Ecto neural progenitor cell (in vitro differentiated cells): ENCODE measurements at places on chromosomes 1 and 21.

GRCh38 chr1:212525479-212526110 is 83.0 kb upstream of the ATF3 start:
- DNase-seq, result no peak

- no peak for DNase-seq
Observed at GRCh38 chr1:211601982-211602670, 23.2 kb upstream of the SLC30A1 start.

- DNase-seq, result no peak
Observed at GRCh38 chr21:23374155-23374554, 2233.1 kb downstream of the MRPL39 start.

- DNase-seq, result no peak
Observed at GRCh38 chr21:44854664-44855446, 18.6 kb downstream of the PTTG1IP start.

DNA sequence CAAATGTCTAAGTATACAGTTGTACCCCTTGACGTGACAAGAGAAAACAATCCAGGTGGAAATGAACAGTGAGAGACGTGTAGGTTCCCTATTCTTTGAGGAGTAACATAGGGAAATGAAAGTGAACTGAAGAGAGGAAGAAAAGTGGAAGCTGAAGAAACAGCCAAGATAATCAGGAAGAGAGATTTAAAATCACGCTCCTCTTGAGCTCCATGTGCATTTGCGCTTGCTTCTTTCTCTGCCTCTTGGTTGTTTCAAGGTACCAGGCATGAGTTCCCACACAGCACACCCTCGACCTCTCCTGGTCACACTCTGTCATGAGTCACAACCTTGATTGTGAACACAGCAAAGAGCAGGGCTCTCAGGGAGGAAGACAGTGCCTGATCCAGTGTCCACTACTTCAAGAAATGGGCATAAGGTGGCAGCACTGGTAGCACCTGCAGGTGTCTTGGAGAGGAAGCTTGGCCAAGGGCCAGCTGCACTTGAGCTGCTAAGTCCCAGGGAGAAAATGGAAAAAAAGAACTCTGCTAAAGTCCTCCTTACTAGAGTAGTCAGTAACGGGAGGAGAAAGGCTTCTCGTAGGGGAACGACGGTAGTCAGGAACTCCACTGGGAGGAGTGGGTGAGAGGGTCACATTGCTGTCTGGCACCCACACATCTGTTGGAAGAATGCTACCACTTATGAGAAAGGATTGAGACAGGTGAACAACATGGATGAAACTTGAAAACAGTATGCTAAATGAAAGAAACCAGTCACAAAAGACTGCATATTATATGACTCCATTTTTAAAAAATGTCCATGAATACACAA is 18.3 kb upstream of the ARID1A start:
- peak; percentile 48 for DNase-seq

- no peak for DNase-seq
Observed at GRCh38 chr21:26138615-26139257, 31.8 kb downstream of the APP start.

GRCh38 chr1:242489545-242489944 is 35.0 kb downstream of the PLD5 start:
- DNase-seq, result no peak

GRCh38 chr1:93437976-93438605 is 9.8 kb upstream of the FNBP1L start:
- DNase-seq, result no peak

GRCh38 chr1:6010554-6010953 is 18.3 kb upstream of the NPHP4 start:
- no peak for DNase-seq

- no peak for DNase-seq
Observed at GRCh38 chr1:177010211-177010825, 154.2 kb downstream of the ASTN1 start.

- DNase-seq, result no peak
Observed at GRCh38 chr1:15902882-15903281, 55.4 kb downstream of the SPEN start.

GRCh38 chr1:18828224-18828623 is 31.2 kb downstream of the TAS1R2 start:
- DNase-seq, result no peak

GRCh38 chr1:232367293-232367692 is 262.6 kb downstream of the SIPA1L2 start:
- DNase-seq, result no peak

GRCh38 chr1:210695026-210695425 is 366.3 kb downstream of the HHAT start:
- no peak for DNase-seq

GRCh38 chr1:170204121-170204520 is 58.4 kb downstream of the NTMT2 start:
- no peak for DNase-seq

GRCh38 chr1:68158837-68159236 is 73.5 kb downstream of the WLS start:
- peak; percentile 8 for DNase-seq

GRCh38 chr1:233582439-233582838 is 31.5 kb upstream of the KCNK1 start:
- no peak for DNase-seq

DNA sequence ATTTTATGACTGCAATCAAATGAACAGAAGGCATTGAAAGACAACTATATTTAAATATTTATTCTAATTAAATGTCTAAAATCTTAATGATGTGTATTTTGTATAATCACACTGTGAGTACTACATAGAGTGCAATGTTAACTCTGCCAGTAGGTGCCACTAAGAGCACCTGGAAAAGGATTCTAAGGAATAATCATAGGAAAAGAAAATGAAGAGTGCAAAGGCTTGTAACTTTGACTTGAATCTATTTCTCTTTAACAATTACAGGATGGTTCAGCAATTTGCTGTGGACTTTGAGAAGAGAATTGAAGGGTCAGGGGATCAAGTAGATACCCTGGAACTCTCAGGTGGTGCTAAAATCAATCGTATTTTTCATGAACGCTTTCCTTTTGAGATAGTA is 200.4 kb downstream of the DNM3 start:
- no peak for DNase-seq

- DNase-seq, result peak; percentile 94
Observed at GRCh38 chr1:68293609-68294366, 61.5 kb upstream of the WLS start.

- DNase-seq, result no peak
Observed at GRCh38 chr1:209901211-209901610, 36.8 kb upstream of the SYT14 start.

GRCh38 chr1:2151252-2151651 is 43.3 kb downstream of the FAAP20 start:
- no peak for DNase-seq

GRCh38 chr1:156684227-156684782 is 7.1 kb upstream of the NES start:
- no peak for DNase-seq

DNA sequence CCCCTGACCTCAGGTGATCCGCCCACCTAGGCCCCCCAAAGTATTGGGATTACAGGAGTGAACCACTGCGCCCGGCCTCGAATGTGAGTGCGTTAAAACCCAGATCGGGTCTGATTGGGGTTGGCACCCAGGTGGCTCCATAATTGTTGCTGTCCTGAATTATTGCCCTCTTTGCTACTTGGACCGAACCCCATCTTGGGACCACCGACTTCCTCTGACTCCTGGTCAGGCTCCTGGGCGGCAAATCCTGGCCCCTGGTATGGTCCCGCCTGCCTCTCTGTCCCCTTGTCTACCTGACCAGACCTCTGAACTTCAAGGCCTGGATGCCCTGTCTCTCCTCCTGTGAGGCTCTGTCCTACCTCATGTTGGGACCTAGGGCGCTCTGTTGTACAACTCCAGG is 32.8 kb downstream of the L1TD1 start:
- no peak for DNase-seq

DNA sequence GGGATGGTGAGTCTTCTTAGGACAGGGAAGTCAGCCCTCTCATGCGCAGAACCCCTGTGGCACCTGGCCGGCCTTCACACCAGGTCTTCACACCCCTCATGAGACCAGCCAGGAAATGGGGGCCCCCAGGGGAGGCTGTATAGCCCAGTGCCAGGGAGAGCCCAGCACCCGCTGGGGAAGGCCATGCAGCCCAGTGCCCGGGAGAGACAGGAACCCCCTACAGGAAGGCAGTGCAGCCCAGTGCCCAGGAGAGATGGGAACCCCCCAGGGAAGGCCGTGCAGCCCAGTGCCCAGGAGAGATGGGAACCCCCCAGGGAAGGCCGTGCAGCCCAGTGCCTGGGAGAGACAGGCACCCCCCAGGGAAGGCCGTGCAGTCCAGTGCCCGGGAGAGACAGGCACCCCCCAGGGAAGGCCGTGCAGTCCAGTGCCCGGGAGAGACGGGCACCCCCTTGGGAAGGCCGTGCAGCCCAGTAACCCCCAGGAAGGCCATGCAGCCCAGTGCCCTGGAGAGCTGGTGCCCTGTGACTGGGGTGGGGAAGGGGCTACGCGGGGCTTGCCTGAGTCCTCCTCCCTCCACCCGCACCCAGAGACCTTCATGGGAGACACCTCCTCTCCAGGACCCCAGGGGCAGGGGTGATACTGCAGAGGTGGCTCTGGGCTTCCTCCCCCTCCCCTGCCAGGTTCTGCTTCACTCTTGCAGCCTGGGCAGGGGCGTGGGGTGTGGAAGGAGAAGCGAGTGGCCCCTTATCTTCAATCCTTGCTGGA is 110.5 kb upstream of the COL6A1 start:
- no peak for DNase-seq

GRCh38 chr1:228975238-228975907 is 240.1 kb downstream of the RHOU start:
- peak; percentile 43 for DNase-seq

- no peak for DNase-seq
Observed at GRCh38 chr1:198771563-198772153, 132.8 kb downstream of the PTPRC start.

DNA sequence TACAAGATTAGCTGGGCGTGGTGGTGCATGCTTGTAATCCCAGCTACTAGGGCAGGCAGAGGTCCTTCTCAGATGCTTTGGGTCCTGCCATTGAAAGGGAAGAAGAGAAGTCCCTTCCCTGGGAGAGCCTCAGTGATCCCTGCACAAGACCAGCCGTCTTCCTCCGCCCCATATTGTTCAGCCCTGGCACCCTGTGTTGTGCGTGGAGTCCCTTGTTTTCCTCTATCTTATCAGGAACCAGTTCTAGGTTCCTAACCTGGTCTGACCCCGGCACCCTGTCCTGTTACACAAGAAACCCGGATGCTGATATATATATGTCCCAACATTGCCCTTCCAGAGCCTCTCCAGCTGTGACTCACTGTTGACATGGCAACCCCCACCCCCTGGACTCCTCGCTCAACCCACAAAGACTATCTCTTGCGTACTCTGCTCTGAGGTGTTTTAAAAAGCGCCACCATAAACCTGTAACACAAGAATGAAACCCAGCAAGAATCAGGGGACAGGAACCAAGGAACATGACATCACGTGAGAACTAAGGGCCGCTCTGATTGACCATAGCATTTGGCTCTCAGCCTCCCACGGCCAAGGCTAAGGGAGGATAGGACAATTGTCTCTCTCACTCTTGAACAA is 4.8 kb downstream of the MX2 start:
- no peak for DNase-seq

DNA sequence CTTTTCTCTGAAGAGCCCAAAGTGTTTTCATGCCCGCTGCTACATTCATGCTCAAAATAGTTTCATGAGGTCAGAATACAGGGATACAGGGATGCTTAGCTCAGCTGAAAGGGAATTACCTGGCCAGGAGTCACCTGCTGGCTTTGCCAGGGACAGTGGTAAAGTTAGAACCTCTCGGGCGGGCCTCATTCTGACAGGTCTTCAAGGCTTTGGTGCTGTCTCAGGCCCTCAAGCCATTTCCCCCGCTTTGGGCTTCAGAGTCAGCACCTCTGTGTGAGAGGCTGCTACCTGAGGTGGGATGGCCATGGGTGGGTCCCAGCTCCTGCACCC is 5.5 kb downstream of the RASSF5 start:
- no peak for DNase-seq

DNA sequence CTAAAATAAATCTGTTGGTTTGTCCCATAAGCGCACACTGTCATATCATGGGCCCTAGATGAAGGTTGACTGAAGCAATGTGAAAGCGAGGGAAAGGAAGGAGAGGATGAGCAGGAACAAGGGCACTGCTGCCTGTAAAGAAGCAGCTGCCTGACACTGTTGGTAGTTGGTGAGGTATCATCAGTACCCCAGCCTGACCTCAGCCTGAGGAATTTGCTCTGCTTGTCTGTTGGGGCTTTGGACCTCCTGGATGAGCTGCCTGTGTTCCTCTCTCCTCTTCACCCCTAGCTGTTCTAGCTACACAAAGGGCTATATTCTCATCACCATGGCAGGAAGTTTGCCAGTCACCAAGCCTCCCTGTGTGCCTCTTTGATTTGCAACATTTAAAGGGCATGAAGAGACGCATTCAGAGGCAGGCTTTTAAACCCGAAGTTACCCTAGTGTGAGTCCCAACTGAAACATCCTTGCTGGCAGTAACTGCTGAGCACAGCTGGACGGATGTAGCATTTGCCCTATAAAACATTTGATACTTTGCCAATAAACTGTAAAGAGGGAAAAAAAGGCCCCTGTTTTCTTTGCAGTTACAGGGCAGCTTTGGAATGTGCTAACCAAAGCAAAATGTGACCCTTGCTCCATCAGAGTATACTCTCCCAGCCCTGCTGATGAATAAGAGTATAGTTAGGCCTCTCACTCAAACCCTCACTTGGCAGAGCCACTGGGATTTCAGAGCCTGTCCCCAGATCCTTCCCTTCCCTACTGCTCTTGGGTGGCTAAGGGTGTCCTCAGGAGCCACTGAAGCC is 22.2 kb upstream of the SPATA6 start:
- no peak for DNase-seq

GRCh38 chr1:42947965-42948732 is 10.5 kb downstream of the SLC2A1 start:
- DNase-seq, result no peak

- no peak for DNase-seq
Observed at GRCh38 chr1:247482747-247483146, 24.8 kb upstream of the OR2B11 start.

GRCh38 chr1:198845271-198845670 is 206.4 kb downstream of the PTPRC start:
- DNase-seq, result no peak

DNA sequence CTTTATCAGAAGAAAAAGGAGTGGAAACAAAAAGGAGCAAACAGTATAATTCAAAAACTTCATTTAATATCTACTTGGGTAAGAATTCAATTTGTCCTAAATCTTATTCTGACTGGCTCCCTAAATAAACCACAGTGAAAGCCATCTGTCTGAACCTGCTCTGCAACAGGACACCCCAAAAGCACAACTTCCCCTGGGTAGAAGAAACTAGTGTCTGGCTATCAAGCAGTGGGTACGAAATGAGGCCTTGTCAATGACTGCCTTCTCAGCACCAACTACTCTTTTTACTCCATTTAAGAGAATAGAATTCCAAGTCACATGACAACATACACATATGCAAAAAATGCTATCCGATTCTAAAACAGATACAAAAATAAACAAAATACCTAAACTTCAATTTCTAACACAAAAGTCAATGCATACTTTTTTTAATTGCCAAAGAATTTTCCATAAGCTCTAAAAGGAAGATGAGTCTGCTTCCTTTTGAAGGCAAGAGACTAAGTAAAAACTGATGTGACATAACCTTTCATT is 206.8 kb downstream of the SLC45A1 start:
- no peak for DNase-seq
